Stimulated activated CD4-positive, alpha-beta T cell treated with anti-CD3 and anti-CD28 coated beads, TNF-alpha, amount 100 ng/mL, for 1 hour (primary cell): ENCODE measurements at places on chromosomes 5 and 9.

DNA sequence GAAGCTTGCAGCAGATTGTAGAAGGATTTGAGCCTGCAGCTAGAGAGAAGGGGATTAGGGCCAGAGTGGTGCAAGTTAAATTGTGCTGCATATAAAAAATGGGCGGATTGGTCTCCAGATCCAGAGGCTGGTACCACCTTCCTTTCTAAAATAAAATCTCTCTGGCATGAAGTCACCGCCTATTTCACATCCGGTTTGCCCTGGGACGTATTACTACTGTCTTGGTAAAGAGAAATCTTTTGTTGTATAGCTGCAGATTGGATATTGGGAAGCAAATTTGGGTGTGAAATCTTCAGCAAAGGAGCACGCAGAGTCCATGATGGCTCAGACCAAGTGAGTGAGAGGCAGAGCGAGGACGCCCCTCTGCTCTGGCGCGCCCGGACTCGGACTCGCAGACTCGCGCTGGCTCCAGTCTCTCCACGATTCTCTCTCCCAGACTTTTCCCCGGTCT is at the start of gene GABRA1:
TSS of gene GABRA1 (plus strand) at position 180 of the 451 bp plus-strand sequence. CDS start 2,691 bp downstream, outside the sequence.
- no peak for DNase-seq

- no peak for DNase-seq
These were observed 5.7 kb upstream of the C5orf46 start for GRCh38 chr5:147912011-147912410.

- no peak for DNase-seq
These were observed 32.3 kb downstream of the GLRA1 start for GRCh38 chr5:151892393-151892792.

DNA sequence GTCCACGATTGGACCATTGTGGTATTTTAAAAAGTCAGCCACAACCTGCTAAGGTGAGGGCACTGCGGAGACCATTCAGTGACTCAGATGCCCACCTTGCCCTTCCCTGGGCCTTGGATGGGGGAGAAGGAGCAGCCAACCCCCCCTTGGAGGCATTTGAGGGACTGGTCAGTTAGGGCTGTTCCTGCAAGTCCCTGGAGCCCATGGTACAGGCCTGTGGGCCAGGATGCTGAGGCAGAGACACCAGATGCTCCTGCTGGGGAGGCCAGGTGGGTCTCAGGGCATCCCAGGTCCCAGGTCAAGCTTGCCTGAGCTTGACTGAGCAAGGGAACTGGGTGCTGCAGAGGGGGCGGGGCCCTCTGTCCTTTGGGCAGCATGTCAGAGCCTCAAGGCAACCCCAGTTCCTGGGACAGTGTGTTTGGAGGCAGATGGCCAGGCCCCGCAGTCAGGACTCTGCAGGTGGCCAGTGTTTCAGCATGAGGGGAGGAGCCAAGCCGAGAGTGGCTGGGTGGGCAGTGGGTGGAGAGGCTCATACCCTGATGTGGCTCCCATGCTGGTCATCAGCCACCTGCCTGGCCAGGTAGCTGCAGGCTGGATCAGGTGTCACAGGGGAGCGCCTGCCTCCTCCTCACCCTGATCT is 27.5 kb downstream of the SLC6A3 start:
- DNase-seq = no peak

- DNase-seq = no peak
These were observed 23.8 kb downstream of the LVRN start for GRCh38 chr5:115985802-115986757.
